Pancreas (tissue), 10 donors: ENCODE measurements at places on chromosomes 7 and 10.
A peak's percentile ranks its signal among the peaks of the same experiment; 100 is the strongest.

GRCh38 chr7:112843151-112843550, 53.0 kb upstream of the TMEM168 start:
- no peak for DNase-seq

DNA sequence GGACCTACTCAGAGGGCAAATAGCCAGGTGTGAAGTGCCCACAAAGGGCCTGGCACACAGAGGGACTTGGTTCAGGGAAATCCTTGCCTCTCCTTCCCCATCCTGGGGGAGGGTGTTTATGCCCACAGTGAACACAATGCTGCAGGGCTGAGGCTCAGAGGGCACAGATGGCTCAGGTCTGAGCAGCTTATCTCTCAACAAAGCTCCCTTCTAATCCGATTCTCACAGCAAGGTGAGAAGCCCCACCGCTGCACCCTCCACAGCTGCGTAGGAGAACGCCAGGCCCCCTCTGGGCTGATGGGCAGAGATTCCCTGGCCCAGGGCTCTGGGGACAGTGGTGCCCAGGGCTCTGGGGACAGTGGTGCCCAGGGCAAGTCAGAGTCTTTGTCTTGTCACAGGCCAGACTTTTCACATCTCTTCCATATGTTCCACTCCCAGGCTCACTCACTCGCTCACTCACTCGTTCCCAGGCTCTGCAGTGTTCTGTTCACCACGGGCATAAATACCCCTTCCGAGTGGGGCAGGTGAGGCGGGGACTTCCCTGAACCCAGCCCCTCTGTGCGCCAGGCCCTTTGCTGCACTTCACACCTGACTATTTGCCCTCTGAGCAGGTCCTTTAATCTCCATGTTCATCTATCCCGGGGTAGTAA, 8.7 kb upstream of the CDHR1 start:
- DNase-seq = no peak

GRCh38 chr7:20785157-20786048, 1.3 kb downstream of the SP8 start:
- DNase-seq = peak; percentile 72

DNA sequence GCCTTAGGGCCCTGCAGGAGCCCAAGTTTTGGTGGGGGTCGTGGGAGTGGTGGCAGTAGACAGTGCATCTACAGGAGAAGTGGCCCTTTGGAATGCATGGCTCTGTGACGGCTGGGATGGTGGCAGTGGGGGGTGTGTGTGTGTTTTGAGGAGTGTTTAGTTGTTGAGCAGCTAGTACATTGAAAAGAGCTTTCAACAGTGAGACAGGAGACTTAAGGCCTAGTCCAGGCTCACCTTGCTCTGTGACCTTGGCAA, 27.1 kb downstream of the ZNF775 start:
- no peak for DNase-seq

GRCh38 chr10:34205452-34205851, 609.6 kb downstream of the PARD3 start:
- no peak for DNase-seq

- peak; percentile 32 for DNase-seq
These were observed 15.8 kb downstream of the ATP6V1F start for GRCh38 chr7:128878226-128879105.

DNA sequence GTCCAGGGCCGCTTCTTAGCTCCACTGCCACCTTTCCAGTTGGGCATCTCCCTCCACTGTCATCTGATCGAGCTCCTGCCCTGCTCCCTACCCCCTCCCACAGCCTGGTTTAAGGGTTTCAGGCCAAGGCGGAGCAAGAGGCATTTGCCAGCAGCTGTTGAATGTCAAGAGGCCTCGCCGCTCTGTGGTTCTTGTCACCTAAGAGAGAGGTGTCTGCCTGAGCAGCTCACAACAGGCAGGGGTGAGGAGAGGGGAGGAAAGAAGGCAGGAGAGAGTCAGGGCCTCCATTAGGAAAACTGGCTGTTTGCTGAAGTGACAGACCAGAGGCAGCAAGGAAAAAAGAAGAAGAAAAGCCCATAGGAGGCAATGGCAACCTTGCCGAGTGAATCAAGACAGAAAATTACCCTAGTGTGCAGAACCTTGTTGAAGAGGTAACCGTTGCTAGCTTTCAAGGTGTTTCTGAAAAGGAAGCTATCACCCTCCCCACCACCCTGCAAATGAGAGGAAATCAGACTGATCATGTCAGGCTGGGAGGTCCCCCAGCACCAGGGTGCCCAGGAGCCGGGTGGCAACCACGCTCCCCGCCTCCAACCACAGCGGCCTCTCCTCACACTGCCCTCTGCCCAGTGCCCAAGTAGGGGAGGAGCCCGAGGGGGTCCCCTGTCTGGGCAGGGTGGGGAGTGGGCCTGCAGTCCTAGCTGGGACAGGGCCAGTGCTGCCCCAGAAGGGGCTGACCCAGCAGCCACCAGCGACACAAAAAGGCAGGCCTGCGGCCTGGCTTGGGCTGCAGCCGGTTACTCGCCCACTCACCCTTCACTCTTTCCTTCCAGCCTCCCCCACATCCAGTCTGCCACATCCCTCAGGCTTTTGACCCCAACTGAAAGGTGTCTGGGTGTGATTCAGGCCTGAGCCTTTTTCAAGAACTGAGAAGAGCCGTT, 7.1 kb downstream of the GATA3 start:
- no peak for DNase-seq

DNA sequence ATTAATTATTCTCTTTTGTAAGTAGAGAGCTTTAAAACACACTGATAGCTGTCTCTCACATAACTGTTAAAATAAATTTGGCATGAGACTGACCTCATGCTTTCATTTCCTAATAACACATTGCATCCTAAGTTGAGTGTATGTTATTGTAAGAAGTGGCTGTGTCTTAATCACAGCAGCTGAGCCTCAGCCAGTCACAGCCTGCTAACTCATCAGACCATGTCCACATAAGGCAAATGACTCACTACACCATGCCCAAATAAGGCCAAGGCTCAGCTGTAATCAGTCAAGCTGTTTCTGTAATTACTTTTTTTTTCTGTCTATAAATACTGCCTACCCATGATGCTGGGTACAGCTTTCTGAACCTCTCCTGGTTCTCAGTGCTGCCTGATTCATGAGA, 860.9 kb downstream of the XPNPEP1 start:
- DNase-seq = no peak
